Stimulated activated CD4-positive, alpha-beta T cell treated with anti-CD3 and anti-CD28 coated beads, Interleukin-15, amount 100 ng/mL, for 1 hour (primary cell): ENCODE measurements at places on chromosomes 12 and 14.

DNA sequence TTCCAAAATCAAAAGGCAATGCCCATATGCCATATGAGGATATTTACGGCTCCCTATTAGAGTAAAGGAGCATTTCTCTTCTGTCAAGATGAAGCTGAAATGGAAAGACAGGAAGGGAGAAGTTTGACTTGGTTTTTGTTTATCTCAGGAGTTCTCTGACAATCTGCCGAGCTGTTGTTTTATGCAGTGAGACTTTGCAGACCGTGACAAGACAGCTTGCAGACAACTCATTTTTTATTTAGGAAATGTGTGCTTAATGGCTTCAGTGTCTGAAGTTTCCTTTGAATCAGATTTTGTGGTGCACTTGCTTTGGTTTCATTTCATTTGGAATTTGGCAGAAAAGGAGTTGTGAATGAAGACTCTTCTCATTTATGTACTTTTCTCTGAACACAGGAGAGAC is 145.4 kb downstream of the C12orf50 start:
- no peak for DNase-seq

- no peak for DNase-seq
Observed at GRCh38 chr14:35362911-35363374, 41.6 kb downstream of the NFKBIA start.

DNA sequence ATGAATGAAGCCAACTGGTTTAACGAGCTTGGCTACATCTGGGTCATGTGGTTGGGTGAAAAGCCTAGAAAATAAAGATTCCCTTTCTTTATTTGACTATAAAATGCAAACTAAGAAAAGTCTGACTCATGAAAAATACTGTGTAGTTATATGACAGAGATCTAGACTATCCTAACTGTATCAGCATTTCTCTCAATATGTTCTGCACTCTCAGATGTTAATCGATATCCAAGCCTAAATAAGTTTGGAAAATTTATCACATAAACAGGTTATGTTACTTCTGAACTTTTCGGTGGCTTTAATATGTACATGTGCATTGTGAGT is 133.1 kb downstream of the DAAM1 start:
- DNase-seq = no peak

DNA sequence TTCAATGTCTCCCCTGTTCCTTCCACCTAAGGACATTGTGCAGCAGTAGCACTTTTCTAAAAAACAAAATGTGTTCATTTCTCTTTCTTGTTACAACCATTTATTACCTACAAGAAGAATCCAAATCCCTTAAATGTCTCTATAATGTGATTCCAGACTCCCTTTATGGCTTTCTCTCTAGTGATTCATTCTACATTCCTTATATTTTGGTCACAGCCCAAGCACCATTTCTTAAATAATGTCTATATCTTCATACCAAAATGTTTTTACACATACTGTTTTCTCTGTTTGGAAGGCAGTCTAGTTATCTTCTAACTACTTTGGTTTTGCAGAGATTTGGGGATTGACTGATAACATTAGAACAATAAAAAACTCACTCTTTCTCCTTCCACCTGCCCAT is 1037.3 kb upstream of the FLRT2 start:
- DNase-seq = no peak

- no peak for DNase-seq
Observed at GRCh38 chr12:1573960-1574864, 20.2 kb downstream of the FBXL14 start.

GRCh38 chr14:61171727-61172126 is 109.4 kb downstream of the TMEM30B start:
- no peak for DNase-seq
